ENCODE measurements at places on chromosomes 13 and 19.

- DNase-seq = no peak
Measured at GRCh38 chr13:93262729-93263345, 36.2 kb downstream of the GPC6 start.

- no peak for DNase-seq
Measured at GRCh38 chr19:40521276-40521675, 54.5 kb downstream of the SPTBN4 start.

- no peak for DNase-seq
Measured at GRCh38 chr13:21040120-21040826, 21.1 kb downstream of the LATS2 start.

GRCh38 chr13:72820156-72820897 is 38.4 kb downstream of the PIBF1 start:
- DNase-seq = no peak

- no peak for DNase-seq
Measured at GRCh38 chr19:13215572-13216380, 65.6 kb downstream of the IER2 start.

- DNase-seq = peak; percentile 94
Measured at GRCh38 chr19:12956446-12957388, at the start of gene GADD45GIP1. Gene GADD45GIP1, minus strand, starts transcription at chr19:12957223. Its CDS starts 11 bp downstream, at chr19:12957212.

Data from right cardiac atrium (tissue), 5 donors.